ENCODE measurements at places on chromosomes 13 and 19.

- no peak for DNase-seq
Observed at GRCh38 chr19:31304831-31305312, 44.4 kb downstream of the TSHZ3 start.

DNA sequence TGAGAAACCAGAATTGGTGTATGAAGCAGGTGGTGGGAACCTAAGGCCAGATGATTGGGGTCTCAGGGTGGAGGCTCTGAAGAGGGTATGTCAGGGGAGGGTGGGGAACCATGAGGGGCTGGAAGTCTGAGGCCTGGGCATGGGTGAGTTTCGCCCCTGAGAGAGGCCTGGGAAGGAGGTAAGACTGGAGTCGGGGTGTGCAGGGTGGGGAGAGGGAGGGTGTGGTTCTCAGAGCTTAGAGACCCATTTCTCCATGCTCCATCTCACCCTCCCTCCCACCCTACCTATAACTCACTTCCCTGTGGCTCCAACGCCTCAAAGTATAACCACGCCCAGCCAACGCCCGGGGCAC is 1.0 kb upstream of the KLHL26 start:
- DNase-seq, result no peak

DNA sequence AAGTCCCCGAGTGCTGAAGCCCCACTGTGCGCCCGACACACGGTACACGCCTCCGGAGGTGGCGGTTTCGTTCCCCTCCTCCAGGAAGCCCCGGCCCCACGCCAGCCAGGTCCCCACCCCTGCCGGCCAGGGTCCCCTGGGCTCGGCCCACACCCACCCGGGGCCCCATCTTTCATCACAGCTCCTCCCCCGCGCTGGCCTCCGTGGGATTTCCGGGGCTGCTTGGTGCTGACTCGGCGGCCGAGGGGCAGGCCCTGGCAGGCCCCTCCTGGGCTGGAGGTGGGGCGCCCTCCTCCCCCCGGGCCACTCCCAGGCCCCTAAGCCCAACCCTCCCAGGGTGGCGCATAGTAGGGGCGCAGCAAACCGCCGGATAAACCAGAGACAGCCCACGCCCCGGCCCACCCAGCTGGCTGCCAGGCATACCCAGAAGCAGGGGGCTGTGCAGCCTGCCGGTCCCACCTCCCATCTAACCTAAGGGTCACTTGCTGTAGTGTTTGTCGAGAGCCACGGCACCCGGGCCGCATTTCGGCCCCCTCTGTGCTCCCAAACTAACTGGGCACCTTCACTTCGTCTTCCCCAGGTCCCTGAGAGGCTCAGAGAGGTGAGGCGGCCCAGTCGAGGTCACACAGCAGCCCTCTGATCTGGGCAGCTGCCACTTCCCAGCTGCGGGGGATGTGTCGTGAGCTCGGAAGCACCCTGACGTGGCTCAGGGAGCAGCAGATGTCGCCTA is 6.6 kb downstream of the ZBTB7A start:
- peak; percentile 48 for DNase-seq

GRCh38 chr13:48275507-48275906 is 28.0 kb upstream of the RB1 start:
- DNase-seq, result no peak

GRCh38 chr19:49097453-49098288 is 12.4 kb downstream of the SNRNP70 start:
- peak; percentile 88 for DNase-seq

DNA sequence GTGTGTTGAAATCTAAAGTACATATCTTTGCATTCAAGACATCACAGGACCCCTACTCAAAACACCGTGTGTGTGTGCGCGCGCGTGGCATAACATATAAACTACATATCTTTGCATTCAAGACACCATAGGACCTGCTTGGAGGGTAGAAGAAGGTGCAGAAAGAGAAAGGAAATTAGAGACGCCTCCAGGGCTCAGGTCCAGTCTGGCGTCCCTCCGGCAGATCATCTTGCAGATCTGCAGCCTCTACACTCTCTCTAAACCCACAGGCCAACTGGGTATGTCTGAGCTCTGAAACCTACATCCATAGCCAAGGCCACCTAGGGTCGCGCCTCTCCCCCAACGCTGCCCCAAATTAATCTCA is 659 bp upstream of the PAFAH1B3 start:
- DNase-seq, result no peak

DNA sequence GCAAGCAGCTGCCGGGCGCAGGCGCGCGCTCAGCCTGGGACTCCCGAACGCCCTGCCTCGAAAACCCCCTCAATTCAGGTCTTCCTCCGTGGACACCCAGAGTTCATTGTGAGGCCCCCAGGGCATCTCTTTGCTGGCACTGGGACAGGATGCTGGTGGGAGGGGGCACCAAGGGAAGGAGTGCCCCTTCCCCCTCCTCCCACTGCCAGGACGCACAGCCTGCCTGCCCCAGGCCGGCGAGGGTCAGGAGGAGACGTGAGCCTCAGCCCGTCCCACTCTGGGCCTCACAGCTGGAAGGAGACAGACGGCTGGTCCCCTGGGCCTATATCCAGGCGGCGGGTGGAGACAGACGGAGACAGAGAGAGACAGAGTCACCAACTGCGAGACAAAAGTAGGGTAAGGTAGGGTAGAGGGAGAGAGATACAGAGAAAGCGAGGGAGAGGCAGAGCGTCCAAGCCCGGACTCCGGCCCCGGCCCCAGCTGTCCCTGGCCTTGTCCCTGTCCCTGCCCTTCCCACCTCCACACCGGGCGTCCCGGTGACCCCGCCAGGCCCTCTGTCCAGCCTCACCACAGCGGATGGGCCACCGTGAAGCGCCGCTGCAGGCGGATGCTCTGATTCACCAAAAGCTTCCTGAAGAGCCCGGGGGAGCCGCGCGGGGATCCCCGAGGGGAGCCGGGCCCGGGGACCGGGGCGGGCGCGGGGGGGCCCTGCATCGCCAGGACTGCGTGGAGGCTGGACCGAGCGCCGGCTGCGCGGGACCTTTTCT is at the start of gene PDE4C:
Gene PDE4C, minus strand, starts transcription at position 737 of the 767 bp plus-strand sequence. Its CDS starts 23 bp downstream, at position 714.
- DNase-seq, result no peak

DNA sequence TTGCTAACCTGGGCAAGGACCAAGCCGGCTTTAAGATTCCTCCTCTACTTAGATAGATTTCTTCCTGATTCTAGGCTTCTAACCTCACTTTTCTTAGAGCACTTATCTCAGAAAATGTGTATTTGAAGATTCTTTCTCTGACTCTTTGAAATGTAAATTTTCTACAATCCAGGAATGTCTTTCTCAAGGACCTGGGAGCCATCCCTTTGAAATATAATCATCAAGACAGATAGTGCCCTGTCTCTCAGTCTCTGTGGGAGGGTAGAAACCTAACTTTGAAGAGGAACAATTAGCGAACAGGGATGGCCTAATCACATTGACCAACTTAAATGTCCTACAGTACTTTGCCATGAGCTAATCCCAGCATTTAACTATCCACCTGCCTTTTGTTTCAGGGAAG is 1646.0 kb downstream of the PCDH9 start:
- no peak for DNase-seq

GRCh38 chr19:12778017-12778904 is 2.9 kb upstream of the HOOK2 start:
- DNase-seq, result peak; percentile 66

- DNase-seq, result peak; percentile 17
Observed at GRCh38 chr19:18999896-19000620, 33.3 kb downstream of the SUGP2 start.
